ENCODE measurements at places on chromosomes 4 and X.

GRCh38 chrX:34880656-34881055, 61.9 kb upstream of the FAM47B start:
- no peak for DNase-seq

DNA sequence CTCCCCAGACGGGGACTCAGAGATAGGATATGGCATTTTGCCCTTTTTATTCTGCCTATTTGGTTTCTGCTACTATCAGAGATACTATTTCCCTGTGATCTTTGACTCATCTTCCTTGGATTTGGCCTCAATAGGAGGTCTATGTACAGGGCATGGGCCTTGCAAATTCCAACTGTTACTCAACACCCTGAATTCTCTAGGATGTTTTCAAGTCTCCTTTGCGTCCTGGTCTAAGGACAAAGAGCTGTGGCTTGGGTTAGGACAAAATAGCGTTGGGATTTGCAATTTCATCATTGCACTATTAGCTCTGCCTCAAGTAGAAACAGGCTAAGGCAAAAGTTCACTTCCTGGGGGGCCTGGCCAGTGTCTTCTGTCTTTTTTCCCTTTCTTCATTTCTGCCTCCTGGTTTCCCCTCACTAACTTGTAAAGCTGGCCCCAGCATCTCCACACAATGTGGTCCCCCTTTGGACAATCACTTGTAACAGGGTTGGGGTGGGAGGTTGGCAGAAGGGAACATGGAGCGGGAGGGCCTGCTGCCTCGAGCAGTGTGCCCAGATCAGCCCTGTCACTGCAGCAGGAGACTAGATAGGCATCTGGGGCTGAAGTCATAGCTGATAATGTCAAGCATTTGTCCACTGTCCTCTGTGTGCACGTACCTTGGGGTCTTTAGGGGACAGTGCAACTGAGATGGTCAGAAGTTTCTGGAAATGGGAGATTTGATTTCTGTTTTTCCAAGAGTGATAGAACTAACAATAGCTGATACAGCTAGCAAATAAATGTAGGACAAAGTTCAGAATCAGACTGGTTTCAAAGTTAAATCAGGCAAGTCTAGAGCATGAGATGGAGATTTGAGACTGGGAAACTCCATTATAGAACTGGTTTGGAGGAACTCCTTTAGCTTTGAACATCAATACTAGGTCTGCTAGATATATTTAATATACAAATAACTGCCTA, 25.8 kb upstream of the STBD1 start:
- no peak for DNase-seq

DNA sequence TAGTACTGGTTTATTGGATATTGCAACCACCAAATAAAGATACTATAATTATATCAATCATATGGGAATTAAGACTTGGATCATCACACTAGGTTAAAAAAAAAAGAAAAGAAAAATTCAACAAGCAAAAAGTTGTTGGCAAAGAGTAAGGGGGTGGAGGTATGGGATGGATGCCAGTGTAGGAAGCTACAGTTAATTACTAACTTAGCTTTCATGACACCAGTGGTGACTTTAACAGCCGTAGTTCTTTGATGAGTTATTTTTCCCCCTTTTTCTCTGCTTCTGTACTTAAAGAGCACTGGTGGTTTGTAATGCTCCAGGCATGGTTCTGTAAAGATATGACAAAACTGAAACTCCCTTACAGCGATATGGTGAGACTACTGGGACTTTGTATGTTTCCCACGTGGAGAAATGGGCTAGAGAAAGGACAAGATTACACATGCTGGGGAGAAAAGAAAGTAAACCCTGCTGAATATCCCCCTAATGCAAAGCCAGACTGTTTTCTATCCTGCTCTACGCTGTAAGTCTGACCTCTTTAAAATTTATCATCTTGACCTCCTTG, 210.8 kb downstream of the SPOCK3 start:
- no peak for DNase-seq

GRCh38 chr4:102404431-102404969, 59.2 kb upstream of the SLC39A8 start:
- no peak for DNase-seq

DNA sequence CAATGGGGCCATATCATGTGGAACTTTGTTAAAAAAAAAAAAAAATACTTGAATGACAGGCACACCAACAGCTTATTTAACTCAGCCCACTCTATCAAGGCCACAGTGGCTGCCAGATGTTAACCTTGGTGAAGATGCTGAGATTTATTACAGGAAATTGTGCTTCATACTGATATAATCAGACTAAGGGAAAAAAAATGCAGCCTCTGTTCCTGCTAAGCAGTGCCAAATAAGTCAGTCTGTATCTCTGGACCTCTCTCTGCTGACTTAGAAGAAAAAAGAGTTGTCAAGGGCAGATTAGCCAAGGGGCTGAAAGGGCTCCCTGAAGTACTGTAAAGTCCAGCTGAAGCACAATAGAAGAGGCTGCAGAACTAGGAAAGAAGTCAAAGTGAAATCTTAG, 677.7 kb upstream of the HTR2C start:
- DNase-seq: no peak

GRCh38 chr4:165208741-165209388, 1.5 kb downstream of the KLHL2 start:
- DNase-seq: no peak
